ENCODE measurements at places on chromosomes 5 and 9.

DNA sequence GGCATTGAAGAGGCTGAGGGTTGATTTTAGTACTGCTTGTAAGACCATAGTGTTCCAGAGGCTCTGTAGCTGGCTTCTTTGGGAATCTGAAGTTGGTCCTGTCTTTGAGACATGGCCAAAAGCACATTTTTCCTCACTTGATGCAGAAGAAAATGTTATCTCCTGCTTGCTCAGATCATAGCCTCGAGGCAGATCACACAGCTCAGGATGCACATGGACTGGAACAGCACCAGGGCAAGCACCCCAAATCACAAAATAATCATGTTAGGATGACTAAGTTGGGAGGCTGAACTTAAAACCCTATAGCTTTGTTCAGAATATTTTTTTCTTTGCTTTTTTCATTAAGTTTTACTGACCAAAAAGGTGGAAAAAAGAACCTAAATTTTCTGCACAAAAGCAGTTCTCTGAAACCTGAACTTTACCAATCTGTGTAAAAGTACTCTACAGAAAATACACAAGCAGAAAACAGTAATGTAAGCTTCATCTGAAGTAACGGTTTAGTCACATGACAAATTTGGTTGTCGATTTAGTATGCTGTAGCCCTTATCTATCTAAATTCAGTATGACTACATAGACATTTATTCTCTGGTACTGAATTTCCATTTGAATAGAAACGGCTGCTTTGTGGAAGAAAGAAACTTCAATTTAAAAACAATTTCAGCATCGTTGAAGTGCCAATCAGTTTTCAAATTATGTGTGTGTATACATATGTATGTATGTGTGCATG lies 3.4 kb downstream of the KLHL9 start:
- DNase-seq, result no peak

- no peak for DNase-seq
Observed at GRCh38 chr5:8844206-8844605, 701.7 kb downstream of the SEMA5A start.

GRCh38 chr5:135859641-135860040 lies 25.2 kb downstream of the SLC25A48 start:
- DNase-seq, result no peak

- DNase-seq, result no peak
Observed at GRCh38 chr9:112334432-112334841, 1.0 kb upstream of the PTBP3 start.

Measured in K562 (cell line).